DMS79 treated with DMSO at 0.1 percent for 48 hours (cell line): ENCODE measurements at places on chromosomes 11 and 22.

DNA sequence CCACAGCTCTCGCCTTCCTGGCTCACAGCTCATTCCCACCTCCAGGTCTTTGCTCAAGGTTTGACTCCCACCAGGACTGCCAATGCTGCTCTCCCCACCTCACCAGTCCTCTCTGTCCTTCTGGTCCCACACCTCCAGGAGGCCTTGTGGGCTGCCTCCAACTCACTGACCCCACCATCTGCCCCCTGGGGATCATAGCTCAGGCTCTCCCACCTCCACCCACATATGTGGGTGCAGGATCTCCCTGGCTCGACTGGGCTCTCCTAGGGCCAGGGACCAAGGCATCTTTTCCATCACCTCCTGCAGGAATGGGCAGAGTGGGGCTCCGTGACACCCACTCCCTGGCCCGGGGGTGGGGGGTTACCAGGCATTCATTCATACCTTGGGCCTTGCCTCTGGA, 13.8 kb upstream of the SSTR3 start:
- no peak for DNase-seq

GRCh38 chr11:70860888-70861287, 391.5 kb downstream of the SHANK2 start:
- DNase-seq, result no peak

DNA sequence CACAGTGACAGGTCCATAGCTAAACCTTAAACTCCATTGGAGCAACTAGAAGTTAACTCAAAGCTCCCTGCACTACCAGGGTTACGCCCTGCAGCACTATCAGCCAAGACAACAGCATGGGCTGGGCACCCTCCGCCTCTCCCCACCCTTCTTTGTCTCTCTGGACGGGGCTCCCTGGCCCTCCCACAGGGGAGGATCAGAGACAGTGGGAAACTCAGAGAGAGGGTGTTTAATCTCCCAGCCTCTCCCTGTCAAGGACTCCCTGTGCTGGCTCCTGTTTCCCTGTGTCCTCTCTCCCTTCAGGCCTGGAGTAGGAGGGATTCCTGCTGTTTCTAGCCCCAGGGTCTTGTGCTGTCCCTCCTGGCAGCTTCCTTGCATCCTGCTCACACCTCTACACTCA, 56.9 kb upstream of the CSNK2A3 start:
- peak; percentile 92 for DNase-seq

- DNase-seq, result no peak
Observed at GRCh38 chr11:40294741-40295140, 1164.7 kb downstream of the LRRC4C start.

DNA sequence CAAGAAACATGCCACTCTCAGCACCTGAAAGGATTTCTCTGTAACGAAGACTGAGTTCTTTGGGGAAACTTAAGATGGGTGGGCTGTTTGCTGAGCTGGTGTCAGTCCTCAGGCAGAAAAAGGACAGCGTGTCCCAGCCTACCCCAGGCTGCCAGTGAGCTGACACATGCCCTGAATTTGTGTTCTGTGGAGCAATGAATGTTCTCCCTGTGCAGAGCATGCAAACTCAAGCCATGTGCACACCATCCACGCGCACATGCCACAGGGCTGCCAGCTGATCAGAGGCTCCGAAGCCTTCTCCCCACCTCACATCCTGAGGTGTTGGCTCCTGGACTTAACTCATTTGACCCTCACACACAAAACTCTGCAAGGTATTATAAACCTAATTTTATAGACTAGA, 104.9 kb downstream of the KCNC1 start:
- no peak for DNase-seq

GRCh38 chr11:27837895-27838563, 137.8 kb upstream of the BDNF start:
- no peak for DNase-seq
